Activated CD8-positive, alpha-beta memory T cell treated with anti-CD3 and anti-CD28 coated beads for 4 hours (primary cell): ENCODE measurements at places on chromosomes 12 and 14.

- DNase-seq: no peak
Measured at GRCh38 chr12:1552171-1552570, 42.2 kb downstream of the FBXL14 start.

GRCh38 chr12:76914102-76914859 lies 35.5 kb upstream of the CSRP2 start:
- DNase-seq: no peak

DNA sequence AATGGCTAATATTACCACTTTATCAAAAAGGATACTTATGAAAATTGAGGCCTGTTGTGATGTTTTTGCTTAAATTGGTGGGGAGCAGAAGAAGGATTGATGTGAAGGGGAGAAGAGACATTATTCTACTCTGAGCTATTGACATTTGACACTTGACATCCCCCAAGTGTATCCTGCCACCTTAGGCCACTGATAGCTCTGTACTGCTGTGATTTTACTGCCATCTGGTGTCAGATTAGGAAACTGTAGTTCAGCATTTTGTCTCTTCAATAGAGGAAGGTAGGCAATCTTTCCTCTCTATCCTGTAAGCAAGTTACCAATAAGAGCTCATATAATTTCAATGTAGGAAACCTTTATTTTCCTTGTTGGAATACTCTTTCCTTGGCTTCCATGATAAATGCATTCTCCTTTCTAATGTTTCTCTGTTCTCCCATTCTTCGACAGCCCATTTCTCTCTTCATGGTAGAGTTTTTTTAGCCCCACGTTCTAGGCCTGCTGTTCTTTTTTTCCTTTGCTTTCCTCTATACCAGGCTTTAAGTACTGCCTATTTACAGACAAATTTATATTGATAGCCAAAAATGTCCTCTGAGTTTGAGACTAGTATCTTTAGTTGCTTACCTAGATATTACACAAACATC lies 46.3 kb downstream of the PPHLN1 start:
- DNase-seq: peak; percentile 0

DNA sequence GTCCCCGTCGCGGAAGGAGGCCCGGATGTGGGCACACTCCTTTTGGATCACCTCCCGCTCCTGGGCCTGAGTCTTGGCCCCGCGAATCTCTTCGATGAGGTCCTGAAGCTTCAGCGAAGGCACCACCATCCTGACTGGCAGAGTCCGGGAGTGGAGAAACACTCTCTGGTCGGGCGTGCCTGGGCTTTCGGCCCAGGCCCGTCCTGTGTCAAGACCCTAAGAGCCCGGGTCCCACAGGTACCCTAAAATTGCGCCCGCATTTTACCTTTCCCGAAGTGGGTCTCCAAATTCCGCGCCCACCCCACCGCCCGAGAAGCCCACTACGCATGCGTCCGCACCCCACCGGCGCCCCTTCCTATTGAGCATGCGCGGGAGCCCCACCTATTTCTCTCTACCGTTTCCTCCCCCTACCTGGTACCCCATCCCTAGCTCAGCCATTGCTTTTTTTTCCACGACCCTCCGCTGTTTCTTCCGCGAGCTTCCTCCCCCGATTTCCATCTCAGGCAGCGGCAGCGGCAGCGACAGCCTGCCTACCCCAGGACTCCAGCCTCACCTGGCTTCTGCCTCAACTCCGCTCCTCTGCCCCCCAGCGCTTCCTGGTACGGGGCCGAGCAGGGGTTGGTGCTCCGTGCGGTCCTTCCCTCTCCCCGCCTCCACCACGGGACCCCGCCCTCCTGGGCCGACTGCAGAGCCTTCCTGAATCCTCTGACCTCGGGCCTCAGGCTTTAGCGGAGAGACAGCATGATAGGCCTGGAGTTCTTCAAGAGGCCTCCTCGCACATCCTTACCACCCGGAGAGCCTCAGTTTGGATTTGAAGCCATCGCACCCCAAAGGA lies at the start of gene AP1G2:
Gene AP1G2, minus strand, starts transcription at position 606 of the 835 bp plus-strand sequence. Its CDS starts 477 bp downstream, at position 129.
- DNase-seq: peak; percentile 64

- no peak for DNase-seq
Measured at GRCh38 chr14:64520699-64521098, 16.1 kb downstream of the ZBTB1 start.

- no peak for DNase-seq
Measured at GRCh38 chr14:101878822-101879528, 85.4 kb upstream of the DYNC1H1 start.

GRCh38 chr14:23306412-23307145 lies at the start of gene BCL2L2:
Gene BCL2L2, plus strand, starts transcription at chr14:23306833. Its CDS starts 935 bp downstream, at chr14:23307768.
- no peak for DNase-seq

DNA sequence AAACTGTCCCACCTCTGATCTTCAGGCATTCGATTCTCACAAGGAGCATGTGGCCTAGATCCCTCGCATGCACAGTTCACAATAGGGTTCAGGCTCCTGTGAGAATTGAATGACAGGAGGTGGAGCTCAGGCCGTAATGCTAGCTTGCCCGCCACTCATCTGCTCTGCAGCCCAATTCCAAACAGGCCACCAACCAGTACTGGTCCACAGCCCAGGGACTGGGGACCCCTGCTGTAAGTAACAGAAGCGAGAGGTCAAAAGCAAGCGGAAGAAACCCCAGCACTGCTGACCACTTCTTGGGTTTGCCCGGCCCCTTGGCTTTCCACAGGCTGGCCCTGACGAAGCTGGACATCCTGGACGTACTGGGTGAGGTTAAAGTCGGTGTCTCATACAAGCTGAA lies 8.5 kb upstream of the SIVA1 start:
- no peak for DNase-seq

DNA sequence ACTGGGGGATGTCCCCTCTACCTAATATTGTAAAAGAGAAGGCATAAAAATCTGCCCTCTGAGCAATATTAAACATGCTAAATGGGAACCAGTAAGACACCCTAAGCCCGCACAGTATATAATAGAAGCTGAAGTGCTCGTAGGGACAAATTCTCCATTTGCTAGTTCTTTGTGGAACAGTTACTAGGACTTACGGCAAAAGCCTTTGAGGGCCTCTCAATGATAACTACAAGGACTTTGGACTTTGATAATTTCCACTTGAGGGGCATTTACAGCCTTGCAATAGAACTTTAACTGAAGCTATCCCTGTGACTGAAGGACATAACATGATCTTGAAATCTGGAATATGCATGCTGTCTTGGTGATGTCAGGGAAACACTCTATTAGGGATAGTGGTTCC lies 111.5 kb upstream of the IFNG-AS1 start:
- no peak for DNase-seq

- DNase-seq: no peak
Measured at GRCh38 chr14:101449114-101449513, 112.2 kb upstream of the DIO3 start.

- peak; percentile 75 for DNase-seq
Measured at GRCh38 chr14:105480807-105481801, 5.6 kb upstream of the CRIP1 start.

DNA sequence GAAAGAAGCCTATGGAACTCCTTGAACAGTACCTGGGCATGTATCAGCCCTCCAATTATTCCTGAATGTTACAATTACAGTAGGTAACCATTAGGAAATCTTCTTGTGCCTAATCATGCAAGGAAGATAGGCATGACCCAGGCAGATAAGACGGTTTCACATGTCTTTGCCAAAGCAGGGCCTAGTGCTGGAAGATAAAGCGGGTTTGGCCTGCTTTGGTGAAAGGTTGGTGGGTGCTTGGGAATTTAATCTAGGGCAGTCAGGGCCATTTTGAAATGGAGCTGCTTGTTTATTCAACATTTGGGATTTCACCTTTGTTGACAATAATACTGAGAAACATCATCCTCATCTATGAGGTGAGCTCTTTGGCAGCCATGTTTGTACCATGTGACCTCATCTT lies 12.5 kb upstream of the SRSF5 start:
- no peak for DNase-seq

GRCh38 chr12:46390881-46391280 lies 18.3 kb upstream of the SLC38A2 start:
- no peak for DNase-seq

- no peak for DNase-seq
Measured at GRCh38 chr14:24806061-24806678, 172.2 kb upstream of the GZMB start.

- no peak for DNase-seq
Measured at GRCh38 chr12:39935275-39935674, 170.6 kb downstream of the SLC2A13 start.

DNA sequence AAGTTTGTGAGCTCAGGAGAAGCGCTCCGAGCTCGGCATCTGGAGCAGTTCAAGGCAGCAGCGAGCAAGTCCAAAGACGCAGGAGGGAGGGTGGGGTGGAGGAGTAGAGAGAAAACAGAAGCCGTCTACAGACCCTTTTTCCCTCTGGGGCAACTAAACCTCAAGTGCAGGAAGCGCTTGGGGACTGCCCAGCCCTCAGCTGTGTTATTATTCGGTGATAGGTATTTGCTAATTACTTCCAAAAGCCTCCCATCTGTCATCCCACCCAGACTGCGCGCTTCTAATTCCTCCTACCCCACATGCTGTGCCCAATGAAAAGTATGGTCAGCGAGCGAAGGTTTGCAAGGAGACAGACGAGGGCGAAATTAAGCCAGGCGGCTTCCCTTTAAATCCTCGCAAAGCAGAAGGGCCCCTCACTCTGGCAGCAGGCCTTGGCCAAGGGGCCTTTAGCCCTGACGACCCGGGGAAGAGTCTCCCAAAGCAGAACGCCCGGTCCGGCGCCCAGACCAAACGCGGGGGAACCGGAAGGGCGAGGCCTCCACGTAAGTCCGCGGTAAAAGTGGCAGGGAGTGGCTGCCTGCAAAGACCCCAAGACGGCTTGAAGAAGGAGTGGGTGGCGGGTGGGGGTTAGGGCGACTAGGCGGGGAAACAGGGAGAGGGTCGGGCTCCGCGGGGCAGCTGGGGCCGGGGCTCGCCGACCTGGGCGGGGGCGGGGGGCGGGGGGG lies 507 bp upstream of the CD9 start:
- DNase-seq: no peak

DNA sequence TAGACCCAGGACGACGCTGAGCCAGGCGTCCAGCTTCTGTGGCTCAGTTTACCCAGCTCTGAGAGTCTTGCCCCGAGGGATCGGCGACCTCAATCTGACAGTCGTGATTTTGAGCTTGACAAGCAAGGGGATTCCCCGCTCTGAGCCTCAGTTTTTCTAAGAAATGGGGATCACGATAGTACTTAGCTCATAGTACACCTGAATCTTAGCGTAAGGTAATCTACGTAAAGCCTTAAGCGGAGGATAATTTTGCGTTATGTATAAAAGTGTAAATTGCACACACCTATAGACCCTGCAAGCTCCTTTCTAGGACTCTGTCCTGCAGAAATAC lies 285 bp downstream of the MVK start:
- DNase-seq: no peak

DNA sequence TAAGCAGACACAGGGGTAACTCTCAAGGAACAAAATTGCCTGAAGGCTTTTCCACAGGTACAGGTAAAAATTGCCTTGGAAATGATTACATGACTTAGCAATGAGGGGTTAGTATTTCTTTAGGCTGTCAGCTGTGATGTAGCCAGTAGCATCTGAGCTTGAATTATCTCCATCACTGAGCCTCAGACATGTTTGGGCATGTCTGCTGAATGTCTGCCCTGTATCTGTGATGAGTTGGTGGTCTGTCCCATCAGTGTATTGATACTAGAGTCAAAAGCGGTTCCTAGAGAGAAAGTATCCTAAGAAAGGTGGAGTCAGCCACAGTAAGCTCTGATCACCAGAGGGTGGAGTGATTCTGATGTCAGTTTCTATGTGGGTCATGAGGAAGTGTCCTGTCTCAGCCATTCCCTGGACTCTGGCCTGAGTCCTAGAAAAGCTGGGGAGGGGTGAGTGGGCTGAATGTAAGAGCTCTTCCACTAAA lies 16.3 kb downstream of the AKAP6 start:
- no peak for DNase-seq

- DNase-seq: no peak
Measured at GRCh38 chr12:6967651-6968100, 2.8 kb downstream of the PHB2 start.

GRCh38 chr12:48078901-48079300 lies 27.0 kb downstream of the SENP1 start:
- no peak for DNase-seq

GRCh38 chr12:89016970-89017778 lies 335.1 kb downstream of the DUSP6 start:
- DNase-seq: no peak

- DNase-seq: no peak
Measured at GRCh38 chr12:70772836-70773235, 135.6 kb upstream of the PTPRB start.

DNA sequence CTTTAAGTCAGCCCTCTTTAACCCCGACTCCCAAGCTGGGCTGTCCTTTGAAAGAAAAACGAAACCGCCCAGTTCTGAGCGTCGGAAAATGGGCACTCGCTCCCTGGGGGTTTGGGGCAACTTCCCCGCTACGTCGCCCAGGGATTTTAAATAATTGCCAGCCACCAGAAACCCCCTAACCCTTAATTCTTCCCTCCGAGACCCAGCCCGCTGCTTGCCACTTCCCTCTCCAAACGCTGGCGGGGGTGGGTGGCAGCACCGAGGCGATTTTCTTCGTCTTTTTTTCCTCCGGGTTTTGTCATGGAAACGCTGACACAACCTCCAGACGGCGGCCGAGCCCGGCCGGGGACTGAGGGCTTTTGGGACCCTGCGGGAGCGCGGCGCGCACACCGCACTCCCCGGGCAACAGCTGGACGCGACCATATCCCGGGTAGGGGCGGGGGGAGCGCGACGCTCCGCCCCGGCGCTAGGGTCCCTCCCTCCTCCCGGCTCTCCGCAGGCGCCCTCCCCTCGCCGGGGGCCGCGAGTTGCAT lies at the start of gene CHST11:
Gene CHST11, plus strand, starts transcription at position 532 of the 533 bp plus-strand sequence.
- DNase-seq: peak; percentile 48

DNA sequence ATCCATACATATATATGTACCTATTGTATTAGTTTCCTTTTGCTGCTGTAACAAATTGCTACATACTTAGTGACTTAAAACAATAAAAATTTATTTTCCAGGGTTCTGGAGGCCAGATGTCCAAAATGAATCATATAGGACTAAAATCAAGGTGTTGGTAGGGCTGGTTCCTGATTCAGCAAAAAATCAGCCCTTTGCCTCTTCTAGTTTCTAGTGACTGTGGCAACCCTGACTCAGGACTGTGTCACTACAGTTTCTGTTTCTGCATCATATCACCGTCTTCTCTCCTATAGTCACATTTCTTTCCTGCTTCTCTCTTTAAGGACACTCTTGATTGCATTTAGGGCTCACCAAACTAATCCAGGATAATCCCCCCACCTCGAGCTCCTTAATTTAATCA lies 386.3 kb upstream of the TBX3 start:
- no peak for DNase-seq

GRCh38 chr12:120722784-120723183 lies 2.8 kb upstream of the ACADS start:
- DNase-seq: no peak

DNA sequence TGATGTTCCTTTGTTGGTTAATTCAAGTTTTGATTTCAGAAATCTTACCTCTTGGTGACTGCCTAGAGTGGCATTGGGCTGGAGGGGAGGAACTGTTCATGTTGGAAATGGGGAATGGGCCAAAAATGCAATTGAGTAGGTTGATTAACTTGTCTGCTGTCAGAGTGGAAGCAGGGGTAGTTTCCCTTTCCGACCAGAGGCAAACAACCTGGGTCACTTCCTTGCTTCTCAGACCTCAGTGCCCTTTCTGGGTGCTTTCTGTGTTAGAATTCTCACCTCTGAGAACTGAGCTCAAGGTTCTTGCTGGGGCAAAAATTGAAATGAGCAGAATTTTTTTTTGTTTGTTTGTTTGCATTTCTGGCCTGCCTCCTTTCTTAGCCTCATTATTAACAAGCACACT lies 2.3 kb upstream of the M6PR start:
- DNase-seq: no peak
